ENCODE measurements at places on chromosomes 16 and 17. TPM values are rescaled to one million over a fixed set of nuclear protein-coding genes. Genes with fewer than 3 reads are reported as not detected.

Gene OTOA
- 0.16 TPM for total RNA-seq

Gene C16orf96
- not detected for total RNA-seq

Gene ITGAL
- 344 TPM for total RNA-seq

Gene IRF8
- 6.3 TPM for total RNA-seq

GRCh38 chr17:43906951-43907424, 348 bp downstream of the MPP2 start:
- peak; percentile 24 for ATAC-seq

DNA sequence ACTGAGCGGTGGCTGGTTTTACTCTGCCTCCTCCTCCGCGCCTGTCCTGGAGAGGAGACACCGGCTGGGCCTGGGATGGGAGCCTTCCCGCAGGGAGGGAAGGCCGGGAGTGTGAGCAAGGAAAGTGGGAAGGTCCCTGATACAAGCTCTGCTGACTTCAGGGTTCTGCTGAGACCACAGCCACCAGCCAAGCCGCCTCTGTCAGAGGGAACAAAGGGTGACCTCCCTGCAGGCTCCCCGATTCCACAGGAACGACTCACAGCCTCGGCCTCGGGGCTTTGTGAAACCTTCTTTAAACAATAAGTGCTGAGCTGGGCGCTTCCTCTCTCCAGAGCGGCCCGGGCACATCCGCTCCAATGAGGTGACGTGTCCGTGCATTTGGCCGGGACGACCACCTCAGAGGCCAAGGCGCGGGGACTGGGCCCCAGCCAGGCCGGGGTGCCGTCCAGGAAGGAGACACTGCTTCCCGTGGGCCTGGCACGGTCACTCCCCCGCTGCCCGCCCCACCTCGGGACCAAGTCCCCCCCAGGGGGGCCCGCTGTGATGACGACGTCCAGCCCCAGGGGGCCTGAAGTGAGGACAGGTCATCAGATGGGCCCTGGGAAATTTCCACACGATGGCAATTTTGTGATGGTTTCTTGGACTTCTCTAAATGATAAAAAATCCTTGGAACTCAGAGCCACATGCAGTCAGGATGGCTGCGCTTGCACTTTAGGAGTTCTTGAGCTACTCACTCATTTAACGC, 11.8 kb upstream of the CIBAR2 start:
- no peak for ATAC-seq

GRCh38 chr17:77451245-77451893, 310.6 kb downstream of the SEC14L1 start:
- ATAC-seq: peak; percentile 63

- no peak for ATAC-seq
Measured at GRCh38 chr16:9761870-9762269, 420.4 kb downstream of the GRIN2A start.

DNA sequence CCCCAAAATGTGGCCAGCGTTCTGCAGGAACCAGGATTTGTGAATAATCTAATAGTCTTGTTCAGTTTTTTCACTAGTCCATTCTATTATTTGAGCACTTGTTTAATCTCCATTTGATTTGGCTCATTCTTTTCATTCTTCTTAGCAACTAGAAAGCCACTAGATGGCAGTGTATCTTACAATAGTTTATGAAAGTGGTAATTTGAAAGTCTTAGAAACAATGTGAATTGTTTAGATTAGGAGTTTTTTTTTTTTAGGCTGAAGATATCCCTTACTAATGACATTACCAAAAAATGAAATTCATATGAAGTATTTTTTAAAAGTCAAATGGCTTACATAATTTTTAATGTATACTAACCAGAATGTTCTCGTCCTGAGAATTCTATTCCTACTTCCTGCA, 6.7 kb downstream of the ERI2 start:
- peak; percentile 29 for ATAC-seq

- no peak for ATAC-seq
Measured at GRCh38 chr17:47955497-47956461, 1.9 kb downstream of the PRR15L start.

GRCh38 chr17:2082003-2082781, 27.3 kb downstream of the HIC1 start:
- peak; percentile 67 for ATAC-seq

- ATAC-seq: peak; percentile 89
Measured at GRCh38 chr16:1929578-1930337, 11.5 kb upstream of the HS3ST6 start.

GRCh38 chr17:78306913-78307312, 53.0 kb downstream of the SOCS3 start:
- no peak for ATAC-seq

DNA sequence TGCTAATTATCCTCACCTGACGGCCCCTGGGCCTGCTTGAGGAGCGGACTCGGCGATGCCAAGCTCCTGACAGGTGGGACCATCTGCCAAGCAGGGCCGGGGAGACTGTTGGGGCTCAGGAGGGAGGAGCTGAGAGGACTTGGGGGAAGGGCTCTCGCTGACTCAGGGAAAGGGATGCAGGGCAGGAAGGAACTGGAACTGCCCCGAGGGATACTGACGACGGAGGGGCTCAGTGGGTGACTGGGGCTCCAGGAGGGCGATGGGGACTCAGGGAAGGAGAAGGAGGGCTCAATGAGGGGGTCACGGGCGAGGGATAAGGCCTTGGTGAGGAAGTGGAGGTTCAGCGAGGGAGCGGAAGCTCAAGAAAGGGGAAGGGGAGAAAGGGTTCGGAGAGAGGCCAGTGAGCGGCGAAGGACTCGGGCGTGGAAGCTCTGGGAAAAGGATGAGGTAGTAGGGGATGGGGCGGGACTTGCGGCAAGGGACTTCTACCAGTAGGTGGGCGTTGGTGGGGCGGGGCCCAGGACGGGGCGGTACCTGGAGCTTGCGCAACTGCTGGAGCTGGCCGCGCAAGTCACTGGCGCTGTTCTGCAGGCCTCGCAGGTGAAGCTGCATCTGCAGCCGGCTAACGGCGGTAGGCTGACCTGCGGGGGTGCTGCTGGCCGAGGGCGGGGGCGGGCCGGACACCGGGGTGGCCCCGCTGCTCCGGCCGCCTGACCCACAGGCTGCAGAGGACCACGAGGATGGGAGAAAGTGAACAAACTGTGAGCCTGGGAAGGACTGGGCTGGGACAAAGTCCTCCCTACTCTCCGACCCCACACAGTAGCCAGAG, 46.5 kb downstream of the SRCIN1 start:
- peak; percentile 83 for ATAC-seq

All from activated T-helper 17 cell treated with anti-CD3 and anti-CD28 coated beads, Interleukin-2, amount 50 U/mL, for 72 hours (primary cell).